NCI-H1436 treated with DMSO at 0.1 percent for 48 hours (cell line): ENCODE measurements at places on chromosomes 4 and X.

- DNase-seq: no peak
Observed at GRCh38 chr4:85673540-85673939, 198.6 kb downstream of the ARHGAP24 start.

DNA sequence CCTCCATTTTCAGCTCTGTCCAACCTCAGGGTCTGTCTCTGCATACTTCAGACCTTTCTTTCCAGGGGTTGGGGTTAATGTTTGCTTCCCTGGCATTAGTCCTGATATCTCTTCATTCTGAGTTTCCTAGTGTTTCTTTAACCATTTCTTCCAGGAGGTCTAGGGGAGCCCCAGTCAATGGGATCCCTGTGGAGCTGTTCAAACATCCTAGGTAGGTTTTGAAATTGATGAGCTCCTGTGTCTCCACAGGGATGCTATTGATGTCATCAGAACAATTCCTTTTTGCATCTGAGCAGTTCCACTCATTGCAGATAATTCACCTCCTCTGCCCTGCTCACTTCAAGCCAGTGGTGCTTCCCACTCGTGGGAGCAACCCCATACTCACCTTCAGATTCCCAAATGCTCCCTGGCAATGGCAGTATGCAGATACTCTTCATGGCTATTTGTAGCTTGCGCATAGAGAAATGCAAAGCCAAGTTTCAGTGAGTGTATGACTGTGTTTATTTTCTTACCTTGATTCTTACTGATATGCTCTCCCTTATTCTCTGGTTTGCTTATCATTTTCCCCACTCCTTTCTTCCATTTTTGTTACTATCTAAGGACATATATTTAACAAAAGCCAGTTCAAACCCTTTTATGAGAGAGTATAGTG is 33.7 kb upstream of the LIMCH1 start:
- DNase-seq: no peak

GRCh38 chr4:169220854-169221411 is 49.8 kb downstream of the SH3RF1 start:
- no peak for DNase-seq

DNA sequence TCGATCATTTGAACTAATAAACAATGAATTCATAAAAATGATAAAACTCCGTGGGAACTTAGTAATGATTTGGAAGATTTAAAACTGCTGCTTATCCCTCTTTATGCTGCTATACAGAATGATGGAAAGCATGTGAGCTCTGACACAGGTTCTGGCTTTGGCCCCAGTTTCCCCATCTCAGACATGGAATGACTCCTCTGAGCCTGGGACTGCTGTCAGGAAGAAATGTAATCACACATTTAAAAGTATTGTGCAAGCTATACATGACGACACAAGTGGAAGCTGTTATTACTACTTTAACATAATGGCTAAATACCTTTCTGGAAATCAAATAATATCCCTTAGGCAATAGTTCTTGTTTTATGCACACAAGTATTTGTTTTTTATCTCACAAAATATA is 161.7 kb downstream of the DCHS2 start:
- no peak for DNase-seq

DNA sequence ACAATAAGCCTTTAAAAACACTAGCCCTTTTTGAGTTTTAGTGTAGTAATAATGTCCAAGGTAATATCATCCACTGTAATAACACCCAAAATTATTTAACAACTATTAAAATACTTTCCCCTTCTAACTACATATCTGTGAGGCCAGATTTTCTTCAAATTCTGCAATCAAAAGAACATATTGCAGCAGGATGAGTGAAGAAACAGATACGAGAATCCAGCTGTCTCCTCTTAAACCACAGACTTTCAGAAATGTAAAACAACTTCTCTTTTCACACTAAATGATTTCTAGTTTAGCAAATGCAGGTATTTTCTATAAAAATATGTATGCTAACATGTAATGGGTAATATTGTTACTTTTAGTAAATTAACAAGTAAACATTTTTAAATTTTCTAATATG is 148.9 kb downstream of the PRDM5 start:
- no peak for DNase-seq

- DNase-seq: no peak
Observed at GRCh38 chr4:48134081-48134480, at the start of gene TXK. TSS of gene TXK (minus strand) at chr4:48134250. CDS start at chr4:48134170, 80 bp downstream.

- no peak for DNase-seq
Observed at GRCh38 chr4:37066159-37066558, 178.4 kb upstream of the NWD2 start.

DNA sequence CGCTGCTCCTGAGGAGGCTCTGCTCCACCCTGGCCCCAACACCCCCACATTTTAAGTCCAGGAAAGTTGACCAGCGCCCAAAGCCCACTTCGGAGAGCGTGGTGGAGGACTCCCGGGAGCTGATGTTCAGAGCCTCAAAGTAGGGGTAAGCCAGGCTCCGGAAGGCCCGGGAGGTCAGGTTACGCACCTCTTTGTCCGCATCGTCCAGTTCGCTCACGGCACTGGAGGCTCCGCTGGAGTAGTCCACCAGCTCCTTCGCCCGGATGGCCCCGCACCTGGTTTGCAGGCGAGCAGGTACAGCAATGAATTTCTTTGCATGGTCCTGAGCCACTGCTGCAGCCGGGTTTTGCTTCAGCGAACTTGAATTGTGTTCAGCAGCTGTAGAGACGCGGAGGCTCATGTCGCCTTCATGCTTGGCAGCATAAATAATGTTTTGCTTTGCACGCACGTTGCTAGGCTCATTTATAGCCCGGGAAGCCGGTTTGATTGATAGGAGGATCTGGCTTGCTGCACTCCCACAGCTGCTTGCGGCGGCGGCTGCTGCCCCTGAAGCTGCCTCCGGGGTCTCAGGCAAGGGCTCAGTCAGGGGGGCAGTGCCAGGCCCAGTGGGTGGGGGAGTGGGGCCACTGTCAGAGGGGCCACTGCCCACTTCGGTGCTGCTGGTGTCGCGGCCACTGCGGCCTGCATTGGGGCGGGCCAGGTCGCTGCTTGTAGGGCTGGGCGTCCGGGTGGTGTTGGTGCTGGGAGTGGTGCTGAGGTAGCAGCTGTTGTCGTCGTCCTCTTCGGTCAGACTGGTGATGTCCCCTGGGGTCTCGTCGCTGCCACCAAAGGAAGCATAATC is 4.8 kb downstream of the C4orf54 start:
- DNase-seq: no peak

DNA sequence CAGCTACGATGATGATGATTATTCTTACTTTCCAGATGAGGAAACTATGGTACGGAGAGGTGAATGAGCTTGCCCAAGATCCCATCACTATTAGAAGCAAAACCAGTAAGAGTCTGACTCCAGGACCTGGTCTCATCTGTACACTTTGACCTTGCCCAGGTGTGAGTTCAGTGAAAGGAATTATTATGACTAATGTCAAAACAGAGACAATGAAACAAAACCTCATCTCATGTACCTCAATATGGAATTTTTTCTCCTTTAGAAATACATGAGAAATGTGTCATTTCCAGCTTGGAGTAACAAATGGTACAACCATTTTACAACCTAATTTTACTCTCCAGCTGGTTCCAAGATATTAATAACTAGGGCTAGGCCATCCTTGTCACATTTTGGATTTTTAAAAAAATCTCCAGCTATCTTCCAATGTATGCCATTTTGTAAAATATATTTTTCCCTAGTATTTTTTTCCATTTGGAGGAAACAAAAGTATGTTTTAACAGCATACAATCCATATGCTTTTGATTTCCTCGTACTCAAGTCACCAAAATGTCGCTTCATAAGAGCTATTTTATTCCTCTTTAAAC is 213.8 kb downstream of the PTTG2 start:
- DNase-seq: no peak

GRCh38 chrX:15418041-15418706 is 34.0 kb upstream of the VEGFD start:
- DNase-seq: no peak

DNA sequence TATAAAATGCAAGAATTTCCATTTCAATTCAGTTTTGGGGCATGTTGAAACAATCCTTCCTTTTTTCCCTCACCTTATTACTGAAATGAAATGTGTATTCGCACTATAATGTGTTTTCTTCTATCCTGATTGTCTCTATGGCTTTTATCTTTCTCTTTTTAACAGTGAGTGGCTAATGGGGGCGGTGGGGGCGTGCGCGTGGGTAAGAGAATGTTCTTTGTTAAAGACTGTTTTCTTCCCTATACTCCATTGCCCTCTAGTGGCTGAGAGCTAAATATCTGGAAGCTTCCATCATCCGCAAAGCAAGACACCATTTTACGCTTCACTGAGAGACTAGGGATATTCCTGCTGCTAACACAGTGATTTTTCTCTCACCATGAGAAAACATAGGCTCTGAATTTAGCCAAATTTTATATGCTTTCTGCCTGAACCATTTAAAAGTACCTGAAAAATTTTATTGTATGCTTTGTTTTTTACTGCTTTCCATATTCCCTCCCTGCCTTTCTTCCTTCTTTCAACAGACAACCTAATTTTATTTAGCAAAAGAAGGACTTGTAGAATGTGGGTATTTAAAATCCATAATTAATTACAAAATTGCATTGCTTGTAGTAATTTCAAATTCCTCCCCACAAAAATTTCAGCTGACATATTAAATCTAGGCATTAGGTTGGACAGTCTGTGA is 194.0 kb downstream of the GASK1B start:
- no peak for DNase-seq

DNA sequence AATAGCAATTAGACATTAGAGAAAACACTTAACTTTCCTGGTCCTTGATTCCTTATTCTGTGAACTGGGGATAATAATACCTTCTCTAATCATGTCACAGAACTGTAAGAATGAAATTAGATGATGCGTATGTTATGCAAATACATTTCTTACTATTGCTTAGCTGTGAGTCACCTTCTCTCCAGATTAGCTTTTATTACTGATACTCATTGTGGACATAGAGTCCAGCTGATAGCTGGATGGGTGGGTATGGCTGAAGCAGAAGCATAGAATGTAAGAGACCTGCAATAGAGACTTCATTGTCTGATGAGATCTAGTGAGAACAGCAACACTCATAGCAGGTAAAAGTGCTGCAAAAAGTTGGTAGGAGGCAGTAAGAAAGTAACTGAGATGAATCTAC is 437.2 kb upstream of the ZFP42 start:
- DNase-seq: no peak

- no peak for DNase-seq
Observed at GRCh38 chrX:119685225-119686066, 7.5 kb downstream of the SEPTIN6 start.

GRCh38 chrX:96703816-96704215 is 19.2 kb downstream of the DIAPH2 start:
- no peak for DNase-seq

GRCh38 chrX:24646745-24647182 is 383 bp downstream of the PCYT1B start:
- DNase-seq: no peak

DNA sequence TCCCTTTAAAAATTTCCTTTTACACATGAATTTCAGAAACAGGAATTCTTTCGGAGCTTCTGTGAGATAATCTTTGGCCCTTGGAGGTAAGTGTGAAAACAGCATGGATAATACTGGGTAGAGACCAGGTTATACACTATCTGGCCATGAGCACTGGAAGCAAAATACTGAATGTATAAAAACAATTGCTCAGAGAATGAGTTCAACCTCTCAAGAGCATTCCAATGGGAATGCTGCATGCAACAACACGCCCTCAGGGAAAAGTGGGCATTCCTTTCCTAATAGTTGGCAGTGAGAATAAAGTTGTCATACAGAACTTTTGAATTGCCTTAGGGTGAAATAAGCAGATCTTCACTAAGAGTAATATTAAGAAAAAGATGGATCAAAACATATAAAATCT is 574.8 kb upstream of the DIPK2B start:
- no peak for DNase-seq

GRCh38 chrX:140065961-140066662 is 100.8 kb upstream of the CXorf66 start:
- no peak for DNase-seq

DNA sequence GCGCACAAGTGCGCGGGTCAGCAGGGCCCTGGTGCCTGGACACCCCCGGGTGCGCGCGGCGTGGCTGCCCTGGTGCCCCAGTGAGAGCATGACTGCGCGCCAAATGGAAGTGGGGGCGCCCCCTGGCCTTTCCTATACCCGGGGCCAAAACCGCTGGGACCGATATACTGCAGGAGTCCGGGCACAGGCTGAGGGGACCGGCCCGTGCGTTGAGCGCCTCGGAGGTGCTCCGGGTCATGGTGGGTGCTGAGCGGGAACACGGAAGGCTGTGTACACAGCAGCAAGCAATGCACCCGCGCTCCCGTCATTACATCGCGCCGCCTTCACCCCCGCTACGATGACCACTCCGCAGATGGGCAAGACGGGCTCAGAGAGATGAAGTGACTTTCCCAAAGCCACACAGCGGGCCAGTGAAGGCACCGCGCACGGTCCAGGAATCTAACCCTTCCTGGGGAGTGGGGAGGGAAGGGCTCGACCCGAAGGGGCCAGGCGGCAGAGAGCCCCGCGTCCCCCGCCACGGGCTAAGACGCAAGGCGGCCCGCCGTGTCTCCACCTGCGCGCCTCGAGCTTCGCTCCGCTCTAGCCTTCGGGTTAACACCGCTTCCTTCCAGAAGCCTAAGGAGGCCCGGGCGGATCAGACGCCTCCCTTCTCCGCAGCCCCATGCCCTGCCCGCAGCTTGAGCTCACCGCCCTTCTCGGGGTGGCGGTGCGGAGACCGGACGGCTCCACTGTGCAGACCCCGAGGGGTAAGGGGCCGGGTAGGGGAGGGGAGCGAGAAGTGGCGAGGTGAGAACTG is 11.3 kb downstream of the HMX1 start:
- DNase-seq: no peak

GRCh38 chr4:17577665-17578481 is 875 bp downstream of the LAP3 start:
- no peak for DNase-seq

- DNase-seq: no peak
Observed at GRCh38 chr4:137274404-137274803, 257.9 kb downstream of the PCDH18 start.

GRCh38 chrX:140866446-140866845 is 135.9 kb upstream of the SPANXB1 start:
- DNase-seq: no peak

GRCh38 chrX:960821-961220 is 251.6 kb downstream of the CRLF2 start:
- no peak for DNase-seq

DNA sequence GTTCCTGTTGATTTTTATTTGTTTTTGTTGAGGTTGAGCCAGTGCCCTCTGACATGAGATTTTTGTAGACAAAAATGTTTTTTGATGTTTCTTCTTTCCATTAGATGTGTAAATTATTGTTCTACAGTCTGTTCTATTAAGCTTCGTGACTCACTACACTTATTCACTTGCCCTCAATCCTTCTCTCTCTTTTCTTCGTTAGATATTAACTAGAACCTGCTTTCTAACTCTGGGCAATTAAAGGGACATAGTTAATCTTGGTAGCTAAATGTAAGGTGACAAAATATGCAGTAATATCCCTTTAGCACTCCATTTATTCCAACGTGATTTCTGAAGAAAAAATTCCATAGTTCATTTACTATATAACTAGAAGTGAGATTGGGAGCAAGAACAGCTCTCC is 333.9 kb downstream of the PDHA2 start:
- no peak for DNase-seq

GRCh38 chrX:25143596-25143995 is 127.8 kb upstream of the ARX start:
- no peak for DNase-seq
